ENCODE measurements at places on chromosomes 7 and 10.

DNA sequence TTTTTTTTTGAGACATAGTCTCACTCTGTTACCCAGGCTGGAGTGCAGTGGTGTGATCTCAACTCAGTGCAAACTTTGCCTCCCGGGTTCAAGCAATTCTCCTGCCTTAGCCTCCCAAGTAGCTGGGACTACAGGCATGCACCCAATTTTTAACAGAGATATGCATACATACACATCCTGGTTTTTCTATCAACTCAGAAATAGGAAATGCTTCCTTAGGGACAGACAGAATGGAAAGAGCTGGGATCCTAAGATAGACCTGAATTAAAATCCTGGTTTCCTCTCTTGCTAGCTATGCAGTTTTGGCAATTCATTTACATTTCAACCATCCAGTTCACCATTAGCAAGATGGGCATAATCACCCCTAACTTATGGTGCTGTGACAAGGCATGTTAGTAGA lies 347.5 kb downstream of the GPAM start:
- no peak for DNase-seq

GRCh38 chr10:61452655-61453641 lies at the start of gene TMEM26:
TSS of gene TMEM26 (minus strand) at chr10:61453381. CDS start at chr10:61453081, 300 bp downstream.
- no peak for DNase-seq

GRCh38 chr10:35495521-35496119 lies 109.5 kb upstream of the GJD4 start:
- no peak for DNase-seq

DNA sequence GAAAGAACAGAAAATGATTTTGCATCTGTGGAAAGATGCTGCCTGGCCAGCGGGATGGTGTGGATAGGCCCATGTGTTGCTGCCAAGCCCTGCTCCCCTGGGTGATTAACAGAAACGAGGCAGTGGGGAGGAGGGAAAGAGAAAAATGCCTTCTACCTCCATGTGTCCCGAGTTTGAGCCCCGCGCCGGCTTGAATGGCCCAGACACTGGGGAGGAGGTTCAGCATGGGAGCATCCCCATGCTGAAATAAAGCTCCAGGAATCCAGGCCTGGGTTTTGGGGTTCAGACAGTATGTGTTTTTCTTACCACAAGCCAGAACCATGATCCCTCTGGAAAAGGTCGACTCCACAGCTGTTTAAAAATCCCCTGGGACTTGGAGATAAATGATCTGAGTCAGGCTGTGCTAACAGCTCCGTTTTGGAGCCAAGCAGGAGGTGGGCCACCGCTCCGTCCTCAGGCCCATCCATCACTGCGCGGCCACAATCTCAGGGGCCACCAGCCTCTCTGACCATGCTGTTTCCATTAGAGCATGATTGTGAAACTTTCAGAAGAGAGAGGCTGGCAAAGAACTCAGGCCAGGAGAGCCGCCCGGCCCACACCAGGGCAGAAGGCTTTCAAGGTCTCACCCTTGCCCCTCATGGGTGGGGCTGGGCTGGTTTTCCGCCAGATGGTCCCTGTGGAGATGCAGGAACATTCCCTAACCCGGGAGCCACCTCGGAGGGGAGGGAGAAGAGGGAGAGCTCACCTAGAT lies 299.7 kb downstream of the ZEB1 start:
- no peak for DNase-seq

DNA sequence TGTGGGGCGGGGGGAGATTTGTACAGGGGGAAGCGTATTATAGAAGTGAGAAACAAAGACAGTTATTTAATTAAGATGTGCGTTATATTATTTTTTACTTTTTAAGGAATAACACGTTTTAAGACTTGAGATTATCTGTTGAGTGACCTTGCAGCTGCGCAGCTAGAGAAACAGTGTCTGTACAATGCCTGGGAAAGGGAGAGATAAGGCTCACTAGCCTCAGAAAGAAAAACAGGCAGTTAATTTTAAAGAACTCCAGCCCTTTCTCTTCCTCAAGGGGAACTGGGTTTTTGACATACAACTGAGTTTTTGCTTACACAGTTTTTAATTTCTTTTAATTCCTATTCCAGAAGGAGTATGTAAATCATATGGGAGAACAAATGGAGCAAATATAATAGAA lies 50.7 kb downstream of the LMBR1 start:
- DNase-seq: no peak

GRCh38 chr7:45122975-45123860 lies 11.7 kb upstream of the TBRG4 start:
- no peak for DNase-seq

Measured in stimulated activated CD4-positive, alpha-beta T cell treated with anti-CD3 and anti-CD28 coated beads, Interleukin-1b, Interleukin-23, amount 100 ng/mL, for 4 hours (primary cell).